ENCODE measurements at places on chromosomes 2 and 18. TPM values are rescaled to one million over a fixed set of nuclear protein-coding genes. Genes with fewer than 3 reads are reported as not detected.
A peak's percentile ranks its signal among the peaks of the same experiment; 100 is the strongest.

- DNase-seq: no peak
- H3K4me3 ChIP-seq: no peak overlapping the region
- peak overlapping the region; percentile 9 for H3K27ac ChIP-seq
- H3K4me1 ChIP-seq: peaks cover 20% of the 10 kb centered on the region
- H3K36me3 ChIP-seq: peaks cover 55% of the 10 kb centered on the region
These were observed 11.8 kb upstream of the KCMF1 start for GRCh38 chr2:84959095-84959565.

Gene KCNE4
- total RNA-seq: not detected

- no peaks in the 10 kb centered on the region for H3K36me3 ChIP-seq
- no peak overlapping the region for H3K27ac ChIP-seq
- H3K27me3 ChIP-seq: peaks cover 1% of the 10 kb centered on the region
- DNase-seq: no peak
- H3K4me3 ChIP-seq: no peak overlapping the region
- H3K4me1 ChIP-seq: peaks cover 28% of the 10 kb centered on the region
These were observed 63.0 kb upstream of the COX7A2L start for GRCh38 chr2:42424033-42424432.

- no peak overlapping the region for H3K4me3 ChIP-seq
- no peak for DNase-seq
- H3K27ac ChIP-seq: no peak overlapping the region
- peaks cover 12% of the 10 kb centered on the region for H3K27me3 ChIP-seq
- no peaks in the 10 kb centered on the region for H3K36me3 ChIP-seq
These were observed 68.4 kb upstream of the BCL11A start for GRCh38 chr2:60621688-60622429.

GRCh38 chr18:34322365-34323289 lies 97.9 kb upstream of the NOL4 start:
- no peak for DNase-seq
- H3K27me3 ChIP-seq: no peaks in the 10 kb centered on the region
- no peak overlapping the region for H3K27ac ChIP-seq

Gene SLC9A2
- not detected for total RNA-seq

Gene NTSR2
- total RNA-seq: not detected

DNA sequence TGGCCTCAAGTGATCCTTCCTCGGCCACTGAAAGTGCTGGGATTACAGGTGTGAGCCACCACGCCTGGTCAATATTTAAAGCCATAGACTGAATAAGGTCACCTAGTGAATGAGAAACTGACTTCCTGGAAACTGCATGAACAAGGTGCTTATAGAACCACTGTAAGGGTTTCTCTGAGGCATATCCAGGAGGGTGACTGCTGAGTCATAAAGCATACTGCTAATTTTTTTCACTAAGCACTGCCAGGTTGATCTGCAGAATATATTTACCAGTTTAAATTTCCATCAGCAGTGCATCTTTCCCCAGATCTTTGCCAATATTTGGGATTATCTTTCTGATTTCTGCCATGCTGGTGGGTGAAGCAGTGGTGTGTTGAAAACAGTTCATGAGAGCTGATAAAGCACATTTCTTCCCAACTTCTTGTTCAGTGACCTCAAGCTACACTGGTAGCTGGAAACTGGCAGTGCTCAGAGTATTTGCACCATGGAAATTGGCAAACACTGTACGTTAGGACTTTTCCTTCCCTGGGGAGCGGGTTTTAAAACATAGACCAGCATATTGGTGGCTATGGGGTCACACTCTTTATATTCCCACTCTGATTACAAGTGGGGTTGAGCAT lies 4.2 kb upstream of the CLIP4 start:
- H3K27ac ChIP-seq: no peak overlapping the region
- no peak overlapping the region for H3K4me3 ChIP-seq
- peaks cover 17% of the 10 kb centered on the region for H3K4me1 ChIP-seq
- peaks cover 4% of the 10 kb centered on the region for H3K27me3 ChIP-seq
- peaks cover 2% of the 10 kb centered on the region for H3K36me3 ChIP-seq

Gene ADGRF3
- 3.1 TPM for total RNA-seq

DNA sequence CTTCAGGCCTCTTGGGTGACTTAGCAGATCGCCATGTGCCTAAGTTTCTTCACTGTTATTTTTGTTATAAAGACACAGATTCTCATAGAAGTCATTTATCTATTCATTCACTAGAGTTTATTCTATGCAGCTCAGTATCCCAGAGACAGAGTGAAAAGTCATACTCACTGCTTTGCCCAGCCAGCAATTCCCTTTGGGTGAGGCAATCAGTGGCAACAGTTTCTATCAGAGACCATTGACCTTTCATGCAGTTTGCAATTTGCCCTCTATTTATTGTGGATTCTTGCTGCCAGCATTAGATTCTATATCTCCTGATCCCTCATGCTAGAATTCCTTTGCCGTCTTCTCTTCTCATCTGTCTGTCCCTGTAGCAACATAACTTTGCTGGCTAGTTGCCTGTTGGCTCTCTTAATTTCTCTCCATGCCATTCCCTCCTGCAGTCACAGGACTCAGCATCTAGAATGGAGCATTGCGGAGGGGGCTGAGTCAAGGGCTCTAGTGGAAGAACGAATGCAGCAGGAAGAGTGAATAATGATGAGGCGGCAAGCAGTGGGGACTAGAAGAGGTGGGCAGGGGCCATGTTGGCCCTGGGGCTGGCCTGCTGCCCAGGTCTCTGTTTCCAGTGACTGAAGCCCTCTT lies 12.2 kb downstream of the SLC9A4 start:
- peaks cover 9% of the 10 kb centered on the region for H3K4me1 ChIP-seq
- no peaks in the 10 kb centered on the region for H3K36me3 ChIP-seq
- no peak overlapping the region for H3K27ac ChIP-seq
- H3K4me3 ChIP-seq: no peak overlapping the region
- H3K27me3 ChIP-seq: peaks cover 25% of the 10 kb centered on the region

Gene MARCO
- total RNA-seq: not detected

Gene SLC1A4
- 21.0 TPM for total RNA-seq

- no peak overlapping the region for H3K27ac ChIP-seq
- no peak overlapping the region for H3K4me3 ChIP-seq
- H3K4me1 ChIP-seq: no peaks in the 10 kb centered on the region
- no peak for DNase-seq
- no peaks in the 10 kb centered on the region for H3K36me3 ChIP-seq
These were observed 154.9 kb upstream of the SATB2 start for GRCh38 chr2:199612509-199613130.

GRCh38 chr2:216335252-216335651 lies 37.0 kb downstream of the MARCHF4 start:
- peaks cover 34% of the 10 kb centered on the region for H3K27me3 ChIP-seq
- H3K4me3 ChIP-seq: no peak overlapping the region
- no peaks in the 10 kb centered on the region for H3K4me1 ChIP-seq
- DNase-seq: no peak
- H3K27ac ChIP-seq: no peak overlapping the region

GRCh38 chr2:241412144-241412543 lies 56.1 kb downstream of the FARP2 start:
- H3K27me3 ChIP-seq: no peaks in the 10 kb centered on the region
- no peak for DNase-seq
- H3K4me1 ChIP-seq: peaks cover 9% of the 10 kb centered on the region
- H3K27ac ChIP-seq: no peak overlapping the region
- H3K4me3 ChIP-seq: no peak overlapping the region

GRCh38 chr2:226660526-226660925 lies 139.1 kb downstream of the IRS1 start:
- H3K27me3 ChIP-seq: peaks cover 27% of the 10 kb centered on the region
- H3K4me3 ChIP-seq: no peak overlapping the region
- no peak for DNase-seq
- no peaks in the 10 kb centered on the region for H3K36me3 ChIP-seq
- H3K27ac ChIP-seq: no peak overlapping the region

DNA sequence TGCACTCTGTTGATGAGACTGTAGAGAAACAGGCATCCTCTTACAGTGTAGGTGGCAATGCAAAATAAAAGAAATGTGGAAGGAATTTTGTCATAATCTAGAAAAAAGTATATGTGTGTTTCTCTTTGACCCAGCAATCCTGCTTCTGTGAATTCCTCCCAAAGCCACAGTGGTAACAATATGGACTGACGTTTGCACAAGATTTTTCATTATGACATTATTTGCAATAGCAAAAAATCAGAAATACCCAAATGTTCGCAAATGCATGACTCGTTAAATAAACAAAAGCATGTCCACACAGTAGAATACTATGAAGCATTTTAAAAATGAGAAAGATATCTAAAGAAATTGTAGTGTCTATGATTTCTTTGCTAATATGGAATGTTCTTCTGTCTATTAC lies 255.2 kb upstream of the NRP2 start:
- no peak for DNase-seq
- H3K27ac ChIP-seq: no peak overlapping the region
- no peaks in the 10 kb centered on the region for H3K36me3 ChIP-seq

- peak; percentile 90 for DNase-seq
- peaks cover 77% of the 10 kb centered on the region for H3K36me3 ChIP-seq
- H3K4me3 ChIP-seq: peak within 1 kb of the TSS; percentile 89
- peak within 1 kb of the TSS; percentile 94 for H3K27ac ChIP-seq
- H3K27me3 ChIP-seq: no peaks in the 10 kb centered on the region
These were observed at the start of gene PSD4 for GRCh38 chr2:113173542-113174375. Gene PSD4, plus strand, starts transcription at chr2:113173971. Its CDS starts 8,486 bp downstream, at chr2:113182457.

Gene TCF23
- total RNA-seq: not detected

DNA sequence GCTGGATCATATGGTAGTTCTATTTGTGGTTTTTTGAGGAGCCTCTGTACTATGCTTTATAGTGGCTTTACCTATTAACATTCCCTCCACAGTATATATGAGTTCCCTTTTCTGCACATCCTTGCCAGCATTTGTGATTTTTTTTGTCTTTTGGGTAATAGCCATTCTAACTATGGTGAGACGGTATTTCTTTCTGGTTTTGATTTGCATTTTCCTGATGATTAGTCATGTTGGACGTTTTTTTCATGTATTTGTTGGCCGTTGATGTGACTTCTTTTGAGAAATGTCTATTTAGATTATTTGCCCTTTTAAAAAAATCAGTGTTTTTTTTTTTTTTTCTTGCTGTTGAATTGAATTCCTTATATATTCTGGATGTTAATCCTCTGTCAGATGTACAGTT lies 31.1 kb downstream of the ACTR3 start:
- H3K4me1 ChIP-seq: peaks cover 21% of the 10 kb centered on the region
- no peak overlapping the region for H3K4me3 ChIP-seq
- no peak for DNase-seq
- no peaks in the 10 kb centered on the region for H3K27me3 ChIP-seq
- peaks cover 59% of the 10 kb centered on the region for H3K36me3 ChIP-seq

Gene IL36A
- total RNA-seq: 0.34 TPM

Gene CSRNP3
- total RNA-seq: not detected

- H3K4me3 ChIP-seq: peak overlapping the region; percentile 13
- H3K27me3 ChIP-seq: peaks cover 79% of the 10 kb centered on the region
- peaks cover 9% of the 10 kb centered on the region for H3K4me1 ChIP-seq
These were observed 1.9 kb downstream of the ADCYAP1 start for GRCh38 chr18:906416-907114.

Gene FABP1
- total RNA-seq: not detected

DNA sequence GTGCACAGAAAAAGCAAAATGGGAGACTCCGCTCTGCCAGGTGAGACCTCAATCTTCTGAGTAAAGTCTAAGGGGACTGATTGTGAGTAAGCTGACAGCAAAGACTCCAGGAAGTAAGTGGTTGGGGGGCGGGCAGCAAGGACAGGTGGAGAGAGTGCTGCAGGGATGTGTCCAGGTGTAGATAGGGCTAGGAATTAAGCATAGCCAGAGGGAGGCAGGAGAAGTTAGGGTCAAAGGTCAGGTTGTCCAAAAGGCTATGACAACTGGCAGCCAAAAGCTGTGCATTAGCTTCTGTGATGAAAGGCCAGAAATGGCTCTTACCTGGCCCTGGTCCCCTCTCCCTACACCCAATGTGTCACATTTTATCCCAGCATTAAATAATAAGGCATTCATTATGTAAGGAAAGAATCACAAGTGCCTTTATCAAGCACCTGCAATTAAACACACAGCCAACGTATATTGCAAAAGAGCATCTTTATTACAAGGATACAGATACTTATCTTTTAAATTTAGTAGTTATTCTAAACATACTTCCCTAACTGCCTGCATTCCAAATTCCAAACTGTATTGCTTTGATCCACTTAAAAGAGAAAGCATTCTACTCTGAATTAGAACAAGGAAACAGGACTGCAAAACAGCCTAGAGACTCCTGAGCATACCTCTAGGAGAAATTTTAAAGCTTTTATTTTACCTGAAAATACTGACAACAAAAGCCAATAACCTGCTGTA lies 247.9 kb downstream of the IRS1 start:
- no peak for DNase-seq
- no peak overlapping the region for H3K27ac ChIP-seq
- H3K36me3 ChIP-seq: no peaks in the 10 kb centered on the region
- peaks cover 1% of the 10 kb centered on the region for H3K27me3 ChIP-seq

DNA sequence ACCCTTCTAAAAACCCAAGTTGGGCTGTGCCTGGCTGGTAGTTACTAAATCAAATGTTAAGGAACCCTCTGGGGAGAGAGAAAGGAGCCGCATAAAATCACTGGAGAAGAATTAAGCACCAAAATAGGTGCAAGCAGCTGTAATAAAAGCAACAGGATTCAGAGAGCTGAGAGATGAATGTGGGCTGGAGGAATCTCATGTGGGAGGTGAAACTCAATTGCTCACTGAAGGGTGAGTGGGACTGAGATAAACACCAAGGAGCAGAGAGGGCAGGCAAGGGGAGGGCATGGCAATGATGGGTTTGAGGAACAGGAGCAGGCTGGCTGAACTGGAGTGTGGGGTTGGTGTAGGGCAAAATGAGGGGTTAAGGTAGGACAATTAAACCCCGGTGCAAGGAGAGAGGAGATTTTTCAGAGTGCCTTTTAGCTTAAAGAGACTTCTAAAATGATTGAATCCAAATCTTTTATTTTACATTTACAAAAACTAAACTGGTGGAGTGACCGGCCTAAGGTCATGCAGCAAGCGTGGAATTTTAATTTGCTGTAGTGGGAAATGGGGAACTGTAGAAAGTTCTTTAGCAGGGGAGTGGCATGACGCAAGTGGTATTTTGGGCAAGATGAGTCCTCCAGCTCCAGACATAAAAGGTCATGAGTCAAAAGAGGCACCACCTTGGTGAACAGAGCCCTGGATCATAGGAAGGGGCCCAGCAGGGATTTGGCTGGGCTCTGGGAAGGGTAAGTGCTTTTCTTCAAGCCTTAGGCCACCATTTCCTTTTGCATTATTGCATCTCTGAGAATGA lies 10.5 kb downstream of the PLB1 start:
- H3K4me1 ChIP-seq: peaks cover 32% of the 10 kb centered on the region
- peaks cover under 1% of the 10 kb centered on the region for H3K27me3 ChIP-seq
- H3K4me3 ChIP-seq: no peak overlapping the region
- H3K27ac ChIP-seq: peak overlapping the region; percentile 59
- no peak for DNase-seq
- H3K36me3 ChIP-seq: no peaks in the 10 kb centered on the region

GRCh38 chr18:24928301-24928878 lies 423.6 kb downstream of the ZNF521 start:
- DNase-seq: no peak
- H3K27ac ChIP-seq: no peak overlapping the region
- no peaks in the 10 kb centered on the region for H3K4me1 ChIP-seq
- H3K27me3 ChIP-seq: no peaks in the 10 kb centered on the region
- no peak overlapping the region for H3K4me3 ChIP-seq
- no peaks in the 10 kb centered on the region for H3K36me3 ChIP-seq

Gene LINC00305
- total RNA-seq: not detected

Gene PIGN
- 29.4 TPM for total RNA-seq

Gene ORC2
- total RNA-seq: 62.9 TPM

Gene FBXO41
- total RNA-seq: 25.3 TPM

- H3K4me3 ChIP-seq: no peak overlapping the region
- H3K27ac ChIP-seq: no peak overlapping the region
- H3K4me1 ChIP-seq: no peaks in the 10 kb centered on the region
- DNase-seq: no peak
- no peaks in the 10 kb centered on the region for H3K36me3 ChIP-seq
These were observed 228.3 kb upstream of the ERBB4 start for GRCh38 chr2:212766921-212767320.

Gene TMEM200C
- not detected for total RNA-seq

GRCh38 chr2:36438449-36438977 lies 82.9 kb downstream of the CRIM1 start:
- no peak overlapping the region for H3K4me3 ChIP-seq
- peaks cover 12% of the 10 kb centered on the region for H3K4me1 ChIP-seq
- DNase-seq: no peak
- H3K27ac ChIP-seq: no peak overlapping the region
- peaks cover 6% of the 10 kb centered on the region for H3K27me3 ChIP-seq
